SW480 (cell line): ENCODE measurements at places on chromosomes 2 and 18.

DNA sequence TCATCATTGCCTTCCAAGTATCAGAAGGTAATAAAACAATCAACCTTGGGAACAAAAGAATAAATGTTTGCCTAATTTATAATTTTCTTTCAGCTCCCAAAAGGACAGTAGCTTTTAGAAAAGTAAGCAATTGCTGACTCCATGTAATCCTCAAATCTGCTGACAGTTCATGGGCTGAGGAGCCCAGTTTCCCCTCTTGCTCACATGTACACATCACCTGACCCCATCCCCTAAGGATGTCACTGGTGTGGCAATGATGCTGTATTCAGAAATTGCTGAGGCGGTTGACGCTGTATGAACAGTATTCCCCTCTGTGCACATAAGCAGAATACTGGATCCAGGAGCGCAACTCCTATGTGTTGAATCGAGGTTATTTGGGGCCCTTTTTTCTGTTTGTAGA lies 56.1 kb upstream of the LYPD1 start:
- no peak for DNase-seq

- DNase-seq: no peak
Observed at GRCh38 chr2:135662088-135662487, 79.6 kb upstream of the UBXN4 start.

DNA sequence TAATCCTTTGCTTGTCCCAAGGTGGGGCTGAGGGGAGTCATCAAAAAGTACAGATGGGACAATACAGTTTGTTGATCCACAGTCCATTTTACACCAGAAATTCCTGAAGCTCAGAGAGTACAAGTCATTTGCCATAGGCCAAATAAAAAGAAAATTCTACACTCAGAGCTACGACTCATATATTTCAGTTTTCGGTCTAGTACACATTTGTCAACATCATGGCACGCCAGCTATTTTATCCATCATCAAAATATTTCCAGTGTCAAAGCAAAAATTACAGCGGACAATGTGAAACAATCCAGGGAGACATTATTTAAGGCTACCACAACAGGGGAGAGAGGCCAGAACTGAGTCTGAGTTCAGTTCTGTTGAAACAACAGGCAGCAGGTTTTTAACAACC lies 587.5 kb upstream of the DSEL start:
- no peak for DNase-seq

DNA sequence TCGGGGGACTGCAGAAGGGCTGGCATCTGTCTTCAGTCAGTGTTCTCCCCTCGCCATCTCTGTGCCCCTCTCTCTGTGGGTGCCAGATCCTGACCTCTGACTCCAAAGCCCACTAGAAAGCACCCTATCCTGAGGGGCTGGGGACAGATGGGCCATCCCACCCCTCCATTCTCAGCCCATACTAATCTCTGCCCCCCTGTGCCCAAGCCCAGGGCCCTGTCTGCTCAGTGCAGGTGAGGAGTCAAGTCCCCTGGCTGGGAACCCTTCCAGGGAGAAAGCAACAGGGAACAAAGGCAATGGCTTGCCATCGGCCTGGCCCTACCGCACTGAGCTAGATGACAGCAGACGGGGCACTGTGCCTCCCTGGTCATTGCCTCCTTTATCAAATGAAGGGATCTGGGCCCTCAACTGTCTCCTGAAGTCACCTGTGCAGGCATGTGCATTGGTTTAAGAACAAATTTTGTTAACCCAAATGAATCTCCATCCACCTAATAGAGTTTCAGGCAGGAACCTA lies 42.7 kb upstream of the ID2 start:
- DNase-seq: no peak

DNA sequence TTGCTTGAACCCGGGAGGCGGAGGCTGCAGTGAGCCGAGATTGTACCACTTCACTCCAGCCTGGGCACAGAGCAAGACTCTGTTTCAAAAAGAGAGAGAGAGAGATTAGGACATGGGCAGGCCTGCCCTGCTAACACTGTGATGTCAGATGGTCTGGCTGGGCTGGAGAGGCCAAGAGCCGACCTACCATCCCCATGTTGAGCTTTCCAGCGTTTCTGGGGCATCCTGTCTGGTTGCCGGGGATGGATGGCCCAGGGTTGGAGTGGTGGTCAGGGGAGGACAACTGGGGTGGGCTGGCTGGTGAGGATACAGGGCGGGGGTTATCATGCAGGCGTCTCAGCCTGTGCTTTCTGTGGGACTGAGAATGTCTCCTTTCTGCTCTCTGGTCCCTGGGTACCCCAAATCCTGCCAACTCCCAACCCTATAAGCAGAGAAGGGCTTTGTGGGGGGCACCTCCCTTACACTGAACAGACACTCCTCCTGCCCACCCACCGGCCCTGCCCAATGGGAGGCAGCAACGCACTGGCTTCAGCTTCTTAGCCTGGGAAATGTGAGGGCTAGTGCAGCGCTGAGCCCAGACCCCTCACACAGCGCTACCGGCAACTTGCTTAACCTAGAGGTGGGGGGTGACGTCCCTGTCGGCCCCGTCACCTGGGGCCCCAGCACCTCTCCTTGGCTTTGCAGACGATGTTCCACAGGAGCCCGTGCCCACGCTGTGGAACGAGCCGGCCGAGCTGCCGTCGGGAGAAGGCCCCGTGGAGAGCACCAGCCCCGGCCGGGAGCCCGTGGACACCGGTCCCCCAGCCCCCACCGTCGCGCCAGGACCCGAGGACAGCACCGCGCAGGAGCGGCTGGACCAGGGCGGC lies 5.4 kb downstream of the SNORC start:
- DNase-seq: no peak

- peak; percentile 88 for DNase-seq
Observed at GRCh38 chr18:35040988-35041814, at the start of gene MAPRE2. MAPRE2 (plus strand) TSS chr18:35041413; CDS start chr18:35041540, 127 bp downstream.

DNA sequence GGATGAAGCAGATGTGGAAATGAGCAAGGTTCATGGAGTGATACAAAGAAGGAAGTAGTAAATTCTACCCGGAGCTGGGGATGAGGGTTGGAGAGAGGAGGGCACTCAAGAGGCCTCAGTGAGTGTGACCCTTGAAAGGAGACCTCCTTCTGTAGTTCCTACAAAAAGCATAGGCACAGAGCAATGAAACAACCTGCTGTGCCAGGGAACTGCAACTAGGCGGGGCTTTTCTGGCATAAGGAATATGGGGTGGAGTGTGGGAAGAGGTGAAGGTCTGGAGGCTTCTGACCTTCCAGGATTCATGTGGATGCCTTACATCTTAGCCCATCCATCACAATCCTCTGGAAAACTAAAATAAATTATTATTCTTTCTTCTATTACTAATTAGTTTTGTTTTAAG lies 25.5 kb upstream of the PGAP1 start:
- no peak for DNase-seq

- DNase-seq: no peak
Observed at GRCh38 chr2:28321426-28321825, 71.2 kb upstream of the FOSL2 start.

DNA sequence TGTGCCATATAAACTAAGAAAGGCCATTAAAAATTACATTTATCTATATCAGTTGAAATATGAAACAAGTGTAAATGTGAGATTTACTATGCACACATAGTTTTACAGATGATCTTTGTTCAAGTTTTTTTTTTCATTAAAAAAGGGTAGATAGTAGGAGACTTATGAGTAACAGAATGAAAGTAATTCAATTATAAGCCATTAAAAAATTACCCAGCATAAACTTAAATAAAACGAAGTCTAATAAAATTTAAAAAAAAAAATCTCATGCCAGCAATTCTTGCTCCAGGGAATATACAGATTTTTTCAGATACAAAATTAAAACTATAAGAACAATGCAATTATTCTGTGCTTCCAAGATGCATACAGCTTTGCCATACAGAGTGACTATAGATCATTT lies 118.3 kb upstream of the RNU4ATAC start:
- DNase-seq: no peak
